Nucleus accumbens (tissue), 56 donors: ENCODE measurements at places on chromosomes 6 and 20.

GRCh38 chr6:75800133-75800532, 51.1 kb downstream of the MYO6 start:
- DNase-seq: no peak

DNA sequence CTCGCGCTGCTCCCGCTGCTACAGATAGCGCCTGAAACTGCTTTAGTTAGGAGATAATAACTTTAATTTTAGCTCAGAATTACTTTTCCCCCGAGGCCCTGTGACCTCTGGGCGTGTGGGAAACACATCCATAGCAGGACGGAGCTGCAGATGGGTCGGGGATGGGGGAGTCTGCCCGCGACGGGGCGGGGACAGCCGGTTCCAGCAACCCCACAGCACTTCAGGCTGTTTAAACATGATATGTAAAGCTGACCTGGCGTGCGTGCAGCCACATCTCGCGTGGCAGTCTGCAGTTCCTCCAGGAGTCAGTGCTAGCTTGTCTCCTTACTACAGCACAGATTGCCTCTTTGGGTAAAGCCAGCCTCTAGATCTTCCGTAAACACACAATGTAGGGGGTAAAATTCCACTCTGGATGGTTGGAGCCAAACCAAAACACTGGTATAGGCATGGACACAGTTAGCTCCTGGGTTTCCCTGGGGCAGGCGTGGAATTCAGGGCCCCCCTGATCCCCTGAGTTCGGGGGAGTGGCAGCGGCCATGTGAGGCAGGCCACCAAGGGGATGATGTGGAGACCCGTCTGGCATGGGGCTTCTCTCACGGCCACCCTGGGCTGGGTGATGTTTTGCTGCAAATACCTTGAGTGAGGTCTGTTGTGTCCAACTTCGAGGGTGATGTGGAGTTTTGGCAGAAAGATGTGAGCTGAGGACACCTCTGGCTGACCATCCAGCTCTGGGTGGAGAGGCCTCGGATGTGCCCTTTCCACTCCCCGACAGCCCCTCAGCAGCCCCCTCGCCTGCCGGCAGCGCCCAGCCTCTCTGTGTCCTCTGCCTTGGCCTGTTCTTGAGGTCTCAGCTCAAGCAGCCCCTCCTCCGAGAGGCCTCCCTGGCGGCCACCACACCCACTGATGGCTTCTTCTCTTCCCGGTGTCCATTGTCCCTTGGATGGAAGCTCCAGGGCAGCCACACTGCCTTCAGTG, 214.5 kb downstream of the TAF4 start:
- DNase-seq: no peak

- no peak for DNase-seq
Observed at GRCh38 chr6:131936156-131936555, 15.0 kb downstream of the CCN2 start.

DNA sequence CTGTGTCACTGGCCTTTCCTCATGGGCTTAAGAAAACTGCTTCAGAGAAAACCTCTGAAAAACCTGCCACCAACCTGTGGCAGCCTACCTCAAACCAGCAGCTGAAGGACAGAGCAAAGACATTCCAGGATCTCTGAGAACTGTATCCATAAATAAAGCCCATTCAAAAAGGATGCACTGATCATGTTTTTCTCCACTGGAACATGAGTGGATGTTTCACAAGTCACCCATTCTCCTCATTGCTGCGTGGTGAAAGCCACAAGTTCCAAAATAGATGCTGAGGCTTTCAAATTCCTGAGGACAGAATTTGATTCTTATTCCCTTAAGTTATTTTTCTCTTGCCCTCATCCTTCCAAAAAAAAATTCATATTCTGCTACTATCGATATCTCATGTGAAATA, 280.6 kb downstream of the KHDC1L start:
- DNase-seq: no peak

GRCh38 chr20:53901064-53901463, 169.3 kb downstream of the BCAS1 start:
- DNase-seq: no peak

DNA sequence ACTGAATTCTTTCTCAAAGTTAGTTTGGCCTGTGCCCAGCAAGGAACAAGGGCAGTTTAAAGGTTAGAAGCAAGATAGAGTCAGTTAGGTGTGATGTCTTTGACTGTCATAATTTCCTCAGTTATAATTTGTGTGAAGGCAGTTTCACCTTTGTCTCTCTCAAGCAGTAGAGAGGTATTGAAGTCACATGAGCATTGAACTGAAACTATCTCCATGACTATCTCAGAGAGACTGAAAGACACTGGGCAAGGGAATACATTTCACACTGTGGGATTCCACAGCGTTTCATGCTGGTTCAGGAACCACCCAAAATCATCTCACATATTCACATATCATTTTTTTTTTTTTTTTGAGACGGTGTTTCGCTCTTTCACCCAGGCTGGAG, 366.1 kb downstream of the PREX1 start:
- DNase-seq: no peak

GRCh38 chr20:53412577-53413185, 181.0 kb downstream of the ZNF217 start:
- DNase-seq: no peak

- DNase-seq: no peak
Observed at GRCh38 chr20:63821811-63822210, 9.3 kb downstream of the ZBTB46 start.
